Activated CD8-positive, alpha-beta memory T cell treated with anti-CD3 and anti-CD28 coated beads for 1 hour (primary cell): ENCODE measurements at places on chromosomes 3 and 15.

GRCh38 chr3:174716956-174717505 is 142.1 kb upstream of the NAALADL2 start:
- DNase-seq: no peak

GRCh38 chr3:22843854-22844253 is 359.3 kb upstream of the UBE2E2 start:
- no peak for DNase-seq

- no peak for DNase-seq
These were observed 121.4 kb downstream of the LMLN start for GRCh38 chr3:198081421-198081844.

GRCh38 chr3:33732394-33732793 is 14.3 kb upstream of the CLASP2 start:
- no peak for DNase-seq

DNA sequence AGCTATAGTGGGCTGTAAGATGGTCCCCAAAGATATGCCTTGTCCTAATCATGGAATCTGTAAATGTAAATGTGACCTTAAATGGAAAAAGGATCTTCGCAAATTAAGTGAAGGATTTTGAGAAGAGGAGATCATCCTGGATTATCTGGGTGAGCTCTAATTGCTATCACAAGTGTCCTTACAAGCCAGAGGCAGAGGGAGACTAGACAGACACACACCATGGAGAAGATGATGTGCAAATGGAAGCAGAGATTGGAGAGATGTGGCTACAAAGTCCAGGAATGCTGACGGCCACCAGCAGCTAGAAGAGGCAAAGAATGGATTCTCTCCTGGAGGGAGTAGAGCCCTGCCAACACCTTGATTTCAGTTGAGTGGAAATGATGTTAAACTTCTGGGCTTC is 102.3 kb upstream of the PROK2 start:
- no peak for DNase-seq

- DNase-seq: no peak
These were observed 19.5 kb upstream of the ATP2B2 start for GRCh38 chr3:10524799-10525301.

- DNase-seq: no peak
These were observed 69.6 kb upstream of the PPIB start for GRCh38 chr15:64232400-64232799.

DNA sequence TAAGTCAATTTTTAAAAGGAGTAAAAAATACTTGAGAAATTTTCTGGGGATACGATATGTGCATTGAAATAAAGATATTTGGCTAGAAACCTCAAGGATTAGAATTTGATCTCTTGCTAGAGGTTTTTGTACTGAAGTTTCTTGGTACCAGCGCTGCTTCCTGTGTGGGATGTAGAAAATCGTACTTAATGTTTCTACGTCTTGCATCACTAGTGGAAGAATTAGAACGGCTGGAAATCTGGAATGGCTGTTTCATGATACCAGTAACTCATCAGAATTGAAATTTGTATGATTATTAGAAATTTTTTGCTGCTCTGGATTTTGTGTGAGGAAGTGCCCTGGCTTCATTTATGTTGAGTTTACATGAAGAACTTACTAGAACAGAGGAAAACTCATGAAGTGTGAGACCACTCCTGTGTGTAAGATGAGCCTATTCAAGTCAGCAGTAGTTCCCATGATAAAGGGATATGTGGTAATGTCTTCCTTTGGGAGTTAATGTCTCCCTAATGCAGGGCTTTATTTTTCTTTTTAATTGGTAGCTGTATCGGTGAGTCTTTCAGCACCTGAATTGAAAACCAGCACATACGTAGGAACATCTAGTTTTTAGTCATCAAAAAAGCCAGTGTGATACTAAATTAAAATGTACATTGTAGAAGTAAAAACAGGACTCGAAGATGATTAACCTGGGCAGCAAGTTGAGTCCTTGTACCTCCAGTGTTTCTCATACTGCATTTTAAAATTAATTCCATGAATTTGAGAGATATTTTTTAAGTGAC is 3.2 kb downstream of the KBTBD8 start:
- DNase-seq: no peak

GRCh38 chr15:84976746-84977345 is 4.8 kb upstream of the PDE8A start:
- no peak for DNase-seq

DNA sequence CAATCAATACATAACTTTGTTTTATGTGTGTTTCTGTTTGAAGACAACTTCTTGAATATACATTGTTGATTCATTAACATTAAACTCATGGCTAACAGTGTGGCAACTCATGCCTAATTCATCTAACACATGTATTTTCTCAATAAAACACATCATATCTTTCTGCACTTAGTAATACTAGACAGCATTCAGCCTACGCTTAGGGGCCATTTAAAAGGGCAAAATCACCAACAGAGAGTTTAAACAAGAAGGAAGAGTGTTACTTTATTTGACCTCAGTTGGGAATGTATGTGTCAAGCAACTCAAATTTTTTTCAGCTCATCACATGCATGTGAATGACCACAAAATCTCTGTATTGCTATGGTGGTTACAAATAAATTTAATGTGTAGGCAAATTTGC is 128.8 kb upstream of the AADACL2 start:
- no peak for DNase-seq

- no peak for DNase-seq
These were observed 15.3 kb downstream of the NR2F2 start for GRCh38 chr15:96345560-96346399.

GRCh38 chr3:28250999-28251398 is 9.6 kb downstream of the CMC1 start:
- DNase-seq: no peak

DNA sequence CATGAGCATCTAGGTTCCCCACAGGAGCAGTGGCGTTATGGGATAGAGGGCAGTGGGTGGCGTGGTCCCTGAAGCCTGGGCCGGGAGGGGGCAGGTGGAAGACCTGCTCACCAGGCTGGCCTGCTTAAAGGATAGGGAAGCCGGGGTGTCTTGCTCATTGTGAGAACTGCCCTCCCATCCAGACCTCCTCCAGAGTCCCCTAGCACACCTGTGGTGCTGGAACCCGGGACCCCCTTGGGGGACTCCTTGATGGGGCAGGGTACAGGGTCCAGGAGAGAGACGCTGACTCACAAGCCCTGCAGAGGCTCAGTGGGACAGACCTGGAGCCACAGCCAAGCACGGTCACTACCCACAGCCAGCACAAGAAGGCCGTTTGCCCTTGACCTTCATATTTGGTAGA is 2.8 kb upstream of the RHCG start:
- no peak for DNase-seq

- DNase-seq: no peak
These were observed 279.5 kb downstream of the NEK10 start for GRCh38 chr3:27089645-27090044.

DNA sequence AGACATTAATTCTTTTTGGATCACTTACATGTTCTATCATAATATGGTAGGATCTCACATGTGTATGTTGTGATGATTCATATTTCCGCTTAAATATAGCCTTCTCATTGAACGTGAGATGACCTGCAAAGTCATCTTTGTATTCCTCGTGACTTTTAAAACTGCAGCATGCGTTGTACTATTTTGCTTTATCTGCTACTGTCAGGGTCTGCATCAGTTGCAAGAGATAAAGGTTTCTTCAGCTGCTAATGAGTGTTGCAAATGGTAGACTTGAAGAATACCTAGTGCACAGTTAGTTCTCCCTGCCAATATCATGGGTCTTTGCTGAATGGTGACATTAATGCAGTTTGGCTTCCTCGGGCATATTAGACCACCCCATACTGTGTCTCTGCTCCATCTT is 31.8 kb downstream of the REC114 start:
- no peak for DNase-seq

- no peak for DNase-seq
These were observed 34.6 kb downstream of the CDIN1 start for GRCh38 chr15:36614016-36614415.

GRCh38 chr15:29638781-29639180 is 183.5 kb downstream of the TJP1 start:
- no peak for DNase-seq

DNA sequence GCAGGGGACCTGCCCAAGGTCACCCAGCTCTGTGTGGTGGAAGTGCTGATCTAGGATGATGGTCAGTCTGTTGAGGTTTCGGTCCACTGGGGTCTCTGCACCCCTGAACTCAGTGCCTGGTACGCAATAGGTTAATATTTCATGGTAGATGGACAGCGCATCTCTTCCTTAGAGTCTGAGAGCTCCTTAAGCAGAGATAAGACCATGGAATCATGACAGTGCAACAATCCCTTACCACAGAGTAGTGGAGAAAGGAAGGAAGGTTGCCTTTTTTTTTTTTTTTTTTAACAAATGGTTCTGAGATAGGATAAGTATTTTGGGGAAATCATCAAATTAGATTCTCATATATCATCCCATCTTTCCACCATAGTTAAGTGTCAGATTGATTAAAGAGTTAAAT is 79.8 kb upstream of the SLC6A1 start:
- DNase-seq: no peak

- DNase-seq: no peak
These were observed 14.0 kb upstream of the CHD2 start for GRCh38 chr15:92886042-92886537.

DNA sequence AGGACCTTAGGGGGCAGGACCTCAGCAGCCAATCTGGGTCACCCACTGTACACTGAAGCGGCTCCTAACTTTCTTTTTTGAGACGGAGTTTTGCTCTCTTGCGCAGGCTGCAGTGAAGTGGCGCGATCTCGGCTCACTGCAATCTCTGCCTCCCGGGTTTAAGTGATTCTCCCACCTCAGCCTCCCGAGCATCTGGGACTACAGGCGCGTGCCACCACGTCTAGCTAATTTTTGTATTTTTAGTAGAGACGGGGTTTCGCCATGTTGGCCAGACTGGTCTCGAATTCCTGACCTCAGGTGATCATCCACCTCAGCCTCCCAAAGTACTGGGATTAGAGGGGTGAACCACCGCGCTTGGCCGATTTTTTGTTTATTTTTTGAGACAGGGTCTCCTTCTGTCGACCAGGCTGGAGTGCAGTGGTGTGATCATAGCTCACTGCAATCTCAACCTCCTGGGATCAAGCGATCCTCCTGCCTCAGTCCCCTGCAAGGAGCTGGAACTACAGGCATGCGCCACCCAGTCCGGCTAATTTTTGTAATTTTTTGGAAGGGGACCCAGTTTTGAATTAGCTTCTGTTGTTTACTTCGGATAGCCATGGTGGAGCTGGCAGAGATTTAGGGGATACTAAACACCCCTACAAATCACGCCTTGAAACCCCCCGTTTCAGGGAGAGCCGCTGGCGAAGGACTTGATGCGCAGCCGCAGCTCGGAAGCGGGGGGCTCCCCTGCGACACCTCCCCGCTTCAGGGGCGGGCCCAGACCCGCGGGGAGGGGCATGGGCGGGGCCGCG is 1.5 kb upstream of the CLK3 start:
- DNase-seq: no peak

DNA sequence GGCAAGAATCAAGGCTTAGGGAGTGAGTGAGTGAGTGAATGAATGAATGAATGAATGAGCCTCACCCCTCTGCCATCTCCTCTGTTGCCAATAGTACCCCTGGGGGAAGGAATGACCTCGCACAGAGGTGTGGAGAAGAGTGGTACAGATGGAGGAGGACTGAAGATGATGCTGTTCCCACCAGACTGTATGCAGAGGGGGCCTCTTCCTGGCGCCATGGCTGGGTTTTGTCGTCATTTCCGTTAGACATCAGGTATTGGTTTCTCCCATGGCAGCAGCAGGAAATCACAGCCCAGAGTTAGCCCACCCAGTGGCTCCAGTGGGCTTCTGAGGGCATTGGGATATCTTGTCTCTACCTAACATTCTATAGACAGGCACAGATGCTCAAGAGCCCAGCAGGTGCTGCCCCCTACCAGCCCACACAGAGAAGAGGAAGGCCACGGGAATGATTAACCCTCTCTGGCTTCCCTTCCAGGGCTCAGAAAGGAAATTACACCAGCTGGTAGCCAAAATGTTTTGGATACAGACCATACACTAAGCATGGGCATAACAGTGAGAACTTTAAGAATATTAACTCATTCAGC is 109.8 kb upstream of the SLC6A11 start:
- DNase-seq: no peak

- DNase-seq: no peak
These were observed 227.5 kb downstream of the NEK10 start for GRCh38 chr3:27141668-27142067.

GRCh38 chr15:56744701-56745683 is 11.7 kb upstream of the ZNF280D start:
- no peak for DNase-seq

GRCh38 chr15:72285927-72286516 is 13.7 kb upstream of the PARP6 start:
- no peak for DNase-seq

GRCh38 chr15:66566963-66567531 is 1.2 kb upstream of the LCTL start:
- DNase-seq: peak; percentile 8
